Chondrocyte (in vitro differentiated cells): ENCODE measurements at places on chromosomes 2 and 18. TPM values are rescaled to one million over a fixed set of nuclear protein-coding genes. Genes with fewer than 3 reads are reported as not detected.

GRCh38 chr18:68817584-68817983, 19.7 kb downstream of the CCDC102B start:
- no peaks in the 10 kb centered on the region for H3K27me3 ChIP-seq
- no peaks in the 10 kb centered on the region for H3K4me1 ChIP-seq
- DNase-seq = no peak
- no peaks in the 10 kb centered on the region for H3K36me3 ChIP-seq
- H3K4me3 ChIP-seq = no peak overlapping the region

DNA sequence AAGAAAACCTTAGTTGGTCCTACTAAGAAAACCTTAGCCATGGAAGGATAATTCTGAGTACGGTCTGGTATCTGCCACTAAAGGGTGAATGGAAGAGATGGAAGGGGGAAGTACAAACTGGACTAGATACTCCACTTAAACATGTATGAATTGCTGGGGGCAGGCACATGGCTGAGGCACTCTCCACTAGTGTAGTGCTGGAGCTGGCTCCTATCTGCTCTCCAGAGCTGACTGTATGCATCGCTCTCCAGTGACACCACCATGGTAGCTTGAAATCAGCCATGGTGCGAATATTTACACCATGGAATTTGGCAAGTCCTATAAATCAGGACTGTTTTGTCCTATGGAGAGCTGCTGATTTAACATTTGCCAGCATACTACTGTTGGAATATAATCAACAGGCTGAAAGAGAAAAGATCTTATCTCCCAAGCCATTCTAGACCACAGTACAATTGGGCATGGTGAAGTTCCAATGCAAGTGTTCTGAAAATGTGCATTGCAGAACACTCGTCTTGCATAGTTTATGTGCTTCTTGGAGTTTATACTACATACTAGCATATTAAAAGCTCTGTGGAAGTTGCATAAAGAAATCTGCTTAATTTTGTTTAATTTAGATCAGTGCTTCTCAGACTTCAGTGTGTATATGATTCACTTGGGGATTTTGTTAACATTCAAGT, 277.4 kb downstream of the TDRD15 start:
- no peak overlapping the region for H3K4me3 ChIP-seq
- H3K27me3 ChIP-seq = peaks cover 4% of the 10 kb centered on the region
- H3K4me1 ChIP-seq = no peaks in the 10 kb centered on the region

Gene STARD6
- total RNA-seq = not detected in 3 replicates

GRCh38 chr2:116719836-116720235, 1094.7 kb upstream of the DDX18 start:
- H3K36me3 ChIP-seq = no peaks in the 10 kb centered on the region
- peaks cover 23% of the 10 kb centered on the region for H3K4me1 ChIP-seq
- no peak overlapping the region for H3K4me3 ChIP-seq
- no peak overlapping the region for H3K27ac ChIP-seq
- no peak for DNase-seq

DNA sequence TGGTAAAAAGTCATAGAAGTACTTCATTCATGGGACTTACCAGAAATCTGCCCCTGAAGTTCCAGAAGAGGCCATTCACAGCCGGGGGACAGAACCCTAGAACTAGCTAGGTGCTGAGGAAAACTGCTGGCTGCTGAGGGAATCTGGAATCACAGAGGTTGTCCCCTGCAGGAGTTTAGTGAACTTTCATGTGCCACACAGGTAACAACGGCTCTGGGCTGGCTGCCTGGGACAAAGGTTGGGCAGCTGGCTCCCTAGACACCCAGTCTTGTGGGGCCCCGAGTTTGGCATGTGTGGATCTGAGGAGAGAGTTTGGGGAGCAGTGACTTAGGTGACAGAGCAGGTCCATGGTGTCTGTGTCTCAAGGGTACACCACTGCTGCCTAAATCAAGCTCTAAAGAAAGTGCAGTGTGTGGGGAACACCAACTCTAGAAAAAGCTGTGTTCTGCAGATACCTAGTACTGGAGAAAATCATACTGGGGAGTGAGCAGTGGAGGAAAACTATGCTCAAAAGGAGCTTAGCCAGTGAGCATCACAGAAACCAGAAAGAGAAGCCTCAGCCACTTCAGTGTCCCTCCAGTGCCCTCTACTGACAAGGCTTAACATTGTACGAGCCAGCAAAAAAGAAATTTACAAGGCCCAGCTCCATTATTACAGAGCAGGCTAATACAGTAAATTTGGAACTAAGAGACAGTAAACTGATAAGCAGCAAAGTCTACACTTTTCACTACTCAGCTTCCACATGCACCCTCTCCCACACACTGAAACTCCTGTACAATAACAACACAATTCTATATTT, 15.2 kb downstream of the GALNT3 start:
- no peak overlapping the region for H3K4me3 ChIP-seq
- H3K27ac ChIP-seq = no peak overlapping the region
- peaks cover 3% of the 10 kb centered on the region for H3K36me3 ChIP-seq
- no peak for DNase-seq

- no peak overlapping the region for H3K27ac ChIP-seq
- no peak overlapping the region for H3K4me3 ChIP-seq
- no peaks in the 10 kb centered on the region for H3K36me3 ChIP-seq
- H3K4me1 ChIP-seq = no peaks in the 10 kb centered on the region
These were observed 131.6 kb upstream of the SATB2 start for GRCh38 chr2:199589306-199589705.

Gene SNED1
- total RNA-seq = 1.6 to 2.9 TPM (median 1.9 TPM) in 3 replicates

DNA sequence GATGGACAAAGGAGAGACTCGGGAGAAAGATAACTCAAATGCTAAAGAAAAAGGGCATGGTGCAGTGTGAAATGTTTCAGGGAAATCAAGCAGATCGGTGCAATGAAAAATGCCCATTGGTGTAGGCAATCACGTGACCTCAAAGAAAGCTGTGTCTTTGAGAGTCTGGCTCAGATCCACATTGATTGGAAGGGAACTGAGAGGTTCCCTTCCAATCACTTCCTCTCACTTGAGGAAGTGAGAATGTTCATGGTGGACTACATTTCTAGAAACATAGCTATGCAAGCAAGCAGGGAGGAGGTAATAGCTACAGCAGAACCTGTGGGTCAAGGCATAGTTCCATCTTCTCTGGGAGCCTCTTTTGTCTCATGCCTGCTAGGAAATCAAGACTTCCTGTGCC, 187.4 kb downstream of the LPIN1 start:
- H3K36me3 ChIP-seq = no peaks in the 10 kb centered on the region
- no peak for DNase-seq

DNA sequence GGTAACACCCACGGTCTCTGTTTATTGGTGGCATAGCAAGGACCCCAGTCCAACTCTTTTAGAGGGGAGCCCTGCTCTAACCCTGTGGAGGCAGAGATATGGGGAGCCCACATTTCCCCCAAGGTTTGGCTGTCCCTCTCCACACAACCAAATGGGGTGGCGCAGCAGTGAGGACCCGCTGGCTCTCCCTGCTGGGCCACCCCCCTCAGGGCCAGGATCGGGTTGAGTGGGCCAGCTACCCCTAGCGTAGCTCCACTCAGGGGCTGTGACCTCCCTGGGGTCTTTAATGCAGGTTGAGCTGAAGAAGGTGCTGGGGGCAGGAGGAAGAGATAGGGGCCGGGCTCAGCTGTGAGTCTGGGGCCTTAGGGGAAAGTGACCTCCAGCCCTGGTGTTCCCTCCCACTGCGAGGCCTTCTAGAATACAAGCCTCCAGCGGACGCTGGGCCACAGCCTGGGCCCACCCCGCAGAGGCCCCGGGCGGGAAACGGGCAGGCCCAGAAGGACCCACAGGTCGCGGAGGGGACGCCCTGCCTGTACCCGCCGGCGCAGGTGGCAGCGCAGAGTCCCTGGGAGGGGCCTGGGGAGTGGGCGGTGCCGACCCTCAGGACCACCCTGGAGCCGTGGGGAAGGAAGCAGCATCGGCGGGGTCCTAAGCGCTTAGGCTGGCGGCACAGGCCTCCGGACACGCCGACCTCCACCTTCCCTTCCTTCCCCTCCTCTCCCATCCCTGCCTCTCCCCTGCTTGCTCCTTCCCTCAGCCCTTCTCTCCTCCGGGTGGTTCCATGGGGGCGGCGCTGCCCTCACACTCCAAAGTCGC, 9.6 kb downstream of the CROCC2 start:
- no peak overlapping the region for H3K4me3 ChIP-seq
- no peaks in the 10 kb centered on the region for H3K36me3 ChIP-seq
- H3K27me3 ChIP-seq = peaks cover 10% of the 10 kb centered on the region

GRCh38 chr2:190837420-190837819, 43.2 kb upstream of the GLS start:
- H3K4me3 ChIP-seq = no peak overlapping the region
- H3K27ac ChIP-seq = peak overlapping the region; percentile 87
- no peaks in the 10 kb centered on the region for H3K27me3 ChIP-seq
- peaks cover 81% of the 10 kb centered on the region for H3K4me1 ChIP-seq
- no peaks in the 10 kb centered on the region for H3K36me3 ChIP-seq

Gene CXCR1
- total RNA-seq = not detected in 3 replicates

DNA sequence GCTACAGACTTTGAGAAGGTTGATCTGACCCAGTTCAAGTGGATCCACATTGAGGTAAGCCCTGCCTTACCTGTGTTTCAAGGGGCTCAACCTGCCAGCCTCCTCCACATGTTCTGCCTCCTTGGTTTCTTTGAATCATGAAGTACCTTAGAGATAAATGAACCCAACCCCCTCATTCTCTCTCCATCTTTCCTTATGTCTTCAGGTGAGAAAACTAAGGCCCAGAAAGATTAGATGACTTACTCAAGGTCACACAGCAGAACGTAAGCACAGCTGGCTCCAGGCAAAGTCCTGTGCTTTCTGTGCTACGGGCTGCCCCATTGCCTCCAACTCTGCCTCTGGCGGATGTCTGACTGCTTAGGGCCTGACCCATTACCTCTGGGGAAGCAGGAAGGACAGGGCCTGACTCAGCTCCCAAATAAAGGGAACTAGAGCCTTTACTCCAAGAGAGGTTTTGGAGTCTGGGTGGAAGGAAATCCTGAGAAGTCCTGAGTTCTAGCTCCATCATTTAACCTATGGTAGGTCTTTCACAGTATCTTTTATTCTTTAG, 10.3 kb downstream of the KHK start:
- H3K27ac ChIP-seq = no peak overlapping the region
- H3K27me3 ChIP-seq = no peaks in the 10 kb centered on the region
- no peak for DNase-seq
- H3K4me3 ChIP-seq = no peak overlapping the region

- H3K27me3 ChIP-seq = no peaks in the 10 kb centered on the region
- no peak overlapping the region for H3K27ac ChIP-seq
- no peak overlapping the region for H3K4me3 ChIP-seq
- peaks cover 38% of the 10 kb centered on the region for H3K4me1 ChIP-seq
- DNase-seq = no peak
- H3K36me3 ChIP-seq = no peaks in the 10 kb centered on the region
These were observed 11.2 kb downstream of the REV1 start for GRCh38 chr2:99478632-99479031.

DNA sequence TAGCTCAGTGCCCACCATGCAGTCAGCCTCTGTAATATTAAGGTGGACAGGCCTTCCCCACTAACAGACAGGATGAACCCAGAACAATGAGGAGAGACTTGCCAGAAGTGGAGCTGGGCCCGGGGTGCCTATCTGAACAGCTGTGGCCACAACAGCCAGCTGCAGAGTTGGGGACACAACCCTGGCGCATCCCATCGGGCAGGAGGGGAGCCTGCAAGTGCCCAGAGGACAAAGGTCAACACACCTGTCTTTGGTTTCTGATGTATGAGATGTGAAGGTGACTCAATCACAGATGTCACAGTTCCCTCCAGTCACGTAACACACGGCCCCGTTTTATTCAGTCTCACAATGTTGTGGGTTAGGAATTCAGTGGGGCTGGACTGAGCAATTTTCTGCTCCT, 48.2 kb upstream of the TAF1B start:
- H3K36me3 ChIP-seq = no peaks in the 10 kb centered on the region
- no peak overlapping the region for H3K27ac ChIP-seq
- no peak overlapping the region for H3K4me3 ChIP-seq
- no peak for DNase-seq
- peaks cover 2% of the 10 kb centered on the region for H3K27me3 ChIP-seq

Gene MAL
- total RNA-seq = not detected in 3 replicates

Gene MTCL1
- total RNA-seq = 43.9 to 54.4 TPM (median 50.8 TPM) in 3 replicates

Gene IL18RAP
- not detected in 3 replicates for total RNA-seq

DNA sequence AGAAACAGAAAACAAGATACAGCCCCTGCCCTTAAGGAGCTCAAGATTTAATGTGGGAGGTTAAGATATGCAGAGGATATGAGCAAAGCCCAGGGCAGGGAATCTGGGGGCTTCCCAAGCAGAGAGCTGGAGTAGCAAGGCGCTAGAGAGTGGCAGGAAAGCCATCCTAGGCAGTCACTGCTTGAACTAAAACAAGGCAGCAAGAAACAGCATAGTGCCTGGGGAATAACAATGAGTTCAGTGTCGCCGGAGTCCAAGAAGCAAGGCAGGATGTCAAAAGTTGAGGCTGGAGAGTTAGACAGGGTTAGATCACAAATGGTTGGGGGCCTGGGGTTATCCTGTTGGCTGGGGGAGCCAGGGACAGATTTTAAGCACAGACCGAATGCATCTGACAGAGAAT, 24.6 kb downstream of the CDH2 start:
- peak overlapping the region; percentile 6 for H3K27ac ChIP-seq
- H3K4me3 ChIP-seq = no peak overlapping the region
- H3K4me1 ChIP-seq = peaks cover 45% of the 10 kb centered on the region
- no peaks in the 10 kb centered on the region for H3K27me3 ChIP-seq
